ENCODE measurements at places on chromosomes 16 and 17. TPM values are rescaled to one million over a fixed set of nuclear protein-coding genes. Genes with fewer than 3 reads are reported as not detected.

- H3K36me3 ChIP-seq, result peaks cover 6% of the 10 kb centered on the region
- H3K27ac ChIP-seq, result no peak overlapping the region
- DNase-seq, result no peak
- H3K4me1 ChIP-seq, result peaks cover 19% of the 10 kb centered on the region
- peak overlapping the region; percentile 51 for H3K4me3 ChIP-seq
- H3K27me3 ChIP-seq, result no peaks in the 10 kb centered on the region
These were observed 5.8 kb downstream of the SLC5A2 start for GRCh38 chr16:31488468-31489297.

The SGSH gene
- total RNA-seq, result 96.5 TPM

GRCh38 chr17:28572259-28573039 lies 1.1 kb upstream of the PIGS start:
- no peaks in the 10 kb centered on the region for H3K27me3 ChIP-seq
- peaks cover 38% of the 10 kb centered on the region for H3K4me1 ChIP-seq
- H3K4me3 ChIP-seq, result peak overlapping the region; percentile 93
- H3K27ac ChIP-seq, result peak overlapping the region; percentile 88
- no peaks in the 10 kb centered on the region for H3K36me3 ChIP-seq

- no peak overlapping the region for H3K4me3 ChIP-seq
- H3K36me3 ChIP-seq, result no peaks in the 10 kb centered on the region
- peaks cover 4% of the 10 kb centered on the region for H3K27me3 ChIP-seq
These were observed 103.9 kb downstream of the MGAT5B start for GRCh38 chr17:76972046-76972641.

The RHBDF1 gene
- 0.26 TPM for total RNA-seq

DNA sequence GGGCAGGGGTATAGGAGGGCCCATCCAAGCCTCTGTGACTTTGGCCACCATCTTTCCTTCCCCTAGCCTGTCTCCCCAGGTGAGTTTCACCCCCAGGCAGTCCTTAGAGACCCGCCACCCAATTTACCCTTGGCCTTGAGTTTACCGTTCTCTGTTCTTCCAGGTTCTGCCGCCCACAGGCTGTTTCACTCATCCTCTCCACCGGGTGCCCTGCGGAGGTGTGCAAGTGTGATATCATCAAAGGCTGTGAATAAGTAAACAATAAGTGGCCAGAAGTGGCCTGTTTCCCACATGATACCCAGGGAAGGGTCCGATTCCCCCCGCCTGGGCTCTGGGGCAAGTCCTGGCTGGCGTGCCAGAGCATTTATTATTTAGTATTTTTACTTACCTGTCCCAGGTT lies 15.1 kb upstream of the TLCD3B start:
- no peaks in the 10 kb centered on the region for H3K27me3 ChIP-seq
- H3K27ac ChIP-seq, result no peak overlapping the region
- no peak for DNase-seq
- H3K36me3 ChIP-seq, result no peaks in the 10 kb centered on the region
- no peak overlapping the region for H3K4me3 ChIP-seq

DNA sequence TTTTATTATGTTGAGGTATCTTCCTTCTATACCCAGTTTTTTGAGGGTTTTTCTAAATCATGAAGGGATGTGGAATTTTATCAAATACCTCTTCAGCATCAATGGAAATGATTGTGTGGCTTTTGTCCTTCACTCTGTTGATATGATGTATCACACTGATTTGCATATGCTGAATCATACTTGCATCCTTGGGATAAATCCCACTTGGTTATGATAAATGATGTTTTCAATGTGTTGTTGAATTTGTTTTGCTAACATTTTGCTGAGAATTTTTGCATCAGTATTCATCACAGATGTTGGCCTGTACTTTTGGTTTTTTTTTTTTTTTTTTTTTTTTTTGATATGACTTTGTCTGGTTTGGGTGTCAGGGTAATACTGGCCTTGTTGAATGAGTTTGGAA lies 23.1 kb downstream of the CD300LB start:
- no peaks in the 10 kb centered on the region for H3K27me3 ChIP-seq
- peaks cover 7% of the 10 kb centered on the region for H3K4me1 ChIP-seq
- H3K27ac ChIP-seq, result no peak overlapping the region
- no peak for DNase-seq
- no peak overlapping the region for H3K4me3 ChIP-seq

DNA sequence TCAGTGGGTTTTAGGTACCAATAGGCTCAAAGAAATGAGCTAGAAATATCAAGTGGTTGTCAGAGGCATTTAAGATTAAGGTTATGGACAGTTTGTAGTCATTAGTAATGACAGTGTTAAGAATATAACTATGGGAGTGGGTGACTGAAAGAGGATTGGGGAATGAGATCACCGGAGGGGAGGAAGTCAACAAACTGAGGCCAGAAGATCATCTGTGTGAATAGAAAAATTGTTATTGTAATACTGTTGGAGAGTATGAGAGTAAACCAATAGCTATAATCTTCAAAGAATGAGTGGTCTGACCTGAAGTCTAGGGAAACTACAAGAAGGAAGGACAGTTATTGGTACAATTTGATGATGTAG lies 197.1 kb downstream of the TANC2 start:
- H3K27ac ChIP-seq, result no peak overlapping the region
- H3K4me1 ChIP-seq, result no peaks in the 10 kb centered on the region
- H3K36me3 ChIP-seq, result no peaks in the 10 kb centered on the region
- H3K4me3 ChIP-seq, result no peak overlapping the region

The ASGR1 gene
- 0.35 TPM for total RNA-seq

DNA sequence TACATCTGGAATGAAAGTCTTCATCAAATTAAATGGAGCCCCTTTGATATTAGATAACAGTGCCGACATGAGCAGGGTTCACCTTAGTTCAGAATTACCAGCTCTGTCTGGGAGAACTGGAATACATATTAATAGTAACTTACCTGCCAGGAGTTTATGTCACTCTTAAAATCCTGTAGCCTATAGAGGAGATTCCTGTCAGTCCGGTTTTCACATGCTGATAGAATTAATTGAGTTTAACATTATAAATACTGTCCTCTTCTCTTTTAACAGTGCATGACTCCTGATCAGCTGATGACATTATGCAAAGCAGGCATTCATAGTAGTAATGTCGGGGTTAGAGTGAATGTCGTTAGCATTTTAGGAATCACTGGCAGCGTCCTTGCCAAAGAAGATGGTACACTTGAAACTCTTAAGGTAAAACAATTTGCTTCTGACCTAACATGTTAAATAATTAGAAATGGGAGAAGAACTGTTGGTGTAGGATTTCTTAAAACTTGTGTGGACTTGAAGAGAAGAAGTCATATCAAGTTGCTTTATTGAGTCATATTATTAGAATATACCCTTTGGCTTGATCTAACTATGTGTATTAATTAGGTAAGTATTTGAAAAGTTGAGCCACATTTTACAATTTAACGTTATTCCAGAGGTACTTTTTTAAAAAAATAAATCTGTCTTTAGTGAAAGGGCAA lies 34.3 kb downstream of the HEATR3 start:
- no peaks in the 10 kb centered on the region for H3K4me1 ChIP-seq
- peaks cover 57% of the 10 kb centered on the region for H3K36me3 ChIP-seq
- no peak overlapping the region for H3K27ac ChIP-seq

- peaks cover 87% of the 10 kb centered on the region for H3K36me3 ChIP-seq
- no peaks in the 10 kb centered on the region for H3K27me3 ChIP-seq
- no peak overlapping the region for H3K4me3 ChIP-seq
- no peak overlapping the region for H3K27ac ChIP-seq
- H3K4me1 ChIP-seq, result peaks cover 10% of the 10 kb centered on the region
- DNase-seq, result peak; percentile 15
These were observed 20.2 kb downstream of the TSPOAP1 start for GRCh38 chr17:58308173-58308984.

- H3K36me3 ChIP-seq, result no peaks in the 10 kb centered on the region
- H3K4me3 ChIP-seq, result no peak overlapping the region
- peaks cover 21% of the 10 kb centered on the region for H3K4me1 ChIP-seq
These were observed 528 bp downstream of the PRSS27 start for GRCh38 chr16:2719328-2720063.

The TBC1D3E gene
- total RNA-seq, result not detected

The LGALS9B gene
- total RNA-seq, result 131 TPM

- no peak overlapping the region for H3K4me3 ChIP-seq
- H3K4me1 ChIP-seq, result peaks cover 34% of the 10 kb centered on the region
- no peaks in the 10 kb centered on the region for H3K27me3 ChIP-seq
- peaks cover 2% of the 10 kb centered on the region for H3K36me3 ChIP-seq
These were observed 6.2 kb downstream of the ADCY9 start for GRCh38 chr16:4110065-4110464.

GRCh38 chr17:57499648-57500049 lies 243.3 kb downstream of the MSI2 start:
- no peaks in the 10 kb centered on the region for H3K36me3 ChIP-seq
- H3K4me1 ChIP-seq, result no peaks in the 10 kb centered on the region
- H3K4me3 ChIP-seq, result no peak overlapping the region

- H3K27ac ChIP-seq, result peak overlapping the region; percentile 41
- peaks cover 11% of the 10 kb centered on the region for H3K4me1 ChIP-seq
- DNase-seq, result no peak
- no peaks in the 10 kb centered on the region for H3K36me3 ChIP-seq
- no peak overlapping the region for H3K4me3 ChIP-seq
These were observed 3.5 kb upstream of the CES4A start for GRCh38 chr16:66984892-66985311.

The SHBG gene
- total RNA-seq, result not detected

The CCDC200 gene
- total RNA-seq, result 0.64 TPM

DNA sequence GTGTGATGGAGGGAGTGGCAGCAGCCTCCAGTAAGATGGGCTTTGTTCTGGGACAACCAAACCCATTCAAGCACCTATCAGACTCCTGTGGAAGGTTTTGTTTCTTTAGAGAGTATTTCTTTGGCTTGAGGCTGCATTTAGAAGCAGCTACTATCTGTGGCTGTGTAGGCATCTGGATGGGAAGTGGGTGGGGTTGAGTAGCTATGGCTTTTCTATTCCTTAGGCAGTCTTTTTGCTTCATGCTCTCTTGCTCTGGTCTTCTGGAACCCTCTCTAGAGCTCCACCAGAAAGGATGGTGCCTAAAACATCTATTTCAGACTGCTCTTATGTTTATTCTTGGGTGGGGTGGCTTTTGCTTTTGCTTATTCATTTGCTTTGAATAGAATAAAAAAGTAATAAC lies 19.9 kb downstream of the TNRC6A start:
- no peaks in the 10 kb centered on the region for H3K27me3 ChIP-seq
- H3K36me3 ChIP-seq, result no peaks in the 10 kb centered on the region
- H3K4me3 ChIP-seq, result no peak overlapping the region
- H3K27ac ChIP-seq, result no peak overlapping the region

DNA sequence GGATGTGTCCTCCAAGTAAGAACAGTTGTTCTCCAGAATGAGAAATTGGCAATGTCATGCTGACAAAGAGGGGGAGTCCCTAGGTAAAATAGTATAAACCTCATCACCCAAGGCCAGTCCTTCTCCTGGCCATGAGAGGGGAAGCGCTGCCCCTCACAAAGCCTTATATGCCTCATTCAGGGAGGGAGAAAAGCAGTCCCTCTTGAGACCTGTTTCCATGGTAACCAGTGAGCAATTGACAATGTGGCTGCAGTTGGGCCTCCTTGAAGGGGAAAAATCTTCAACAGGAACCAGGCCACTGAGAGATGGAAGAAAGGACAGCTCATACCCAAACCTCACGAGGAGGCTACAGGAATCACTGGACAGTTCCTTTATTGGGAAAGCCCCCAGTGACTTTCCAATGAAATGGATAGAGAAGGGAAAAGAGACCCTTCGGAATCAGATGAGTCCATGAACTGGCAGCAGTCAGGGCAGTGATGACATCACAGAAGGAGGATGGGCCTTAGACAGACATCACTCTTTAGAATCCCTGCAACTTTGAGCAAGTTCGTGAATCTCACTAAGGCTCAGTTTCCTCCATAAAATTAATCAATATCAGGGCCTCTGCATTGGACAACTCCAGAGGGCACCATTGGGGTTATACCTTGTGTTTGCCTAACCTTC lies 275.7 kb downstream of the TOX3 start:
- no peaks in the 10 kb centered on the region for H3K27me3 ChIP-seq
- no peak overlapping the region for H3K4me3 ChIP-seq
- DNase-seq, result no peak
- H3K36me3 ChIP-seq, result no peaks in the 10 kb centered on the region

GRCh38 chr16:61617219-61617783 lies 418.9 kb downstream of the CDH8 start:
- H3K4me3 ChIP-seq, result no peak overlapping the region
- no peaks in the 10 kb centered on the region for H3K36me3 ChIP-seq
- DNase-seq, result no peak
- H3K4me1 ChIP-seq, result no peaks in the 10 kb centered on the region

- no peak for DNase-seq
- H3K27me3 ChIP-seq, result no peaks in the 10 kb centered on the region
- H3K4me3 ChIP-seq, result no peak overlapping the region
- no peak overlapping the region for H3K27ac ChIP-seq
- peaks cover 9% of the 10 kb centered on the region for H3K4me1 ChIP-seq
These were observed 38.9 kb downstream of the MRPS23 start for GRCh38 chr17:57810721-57811637.

DNA sequence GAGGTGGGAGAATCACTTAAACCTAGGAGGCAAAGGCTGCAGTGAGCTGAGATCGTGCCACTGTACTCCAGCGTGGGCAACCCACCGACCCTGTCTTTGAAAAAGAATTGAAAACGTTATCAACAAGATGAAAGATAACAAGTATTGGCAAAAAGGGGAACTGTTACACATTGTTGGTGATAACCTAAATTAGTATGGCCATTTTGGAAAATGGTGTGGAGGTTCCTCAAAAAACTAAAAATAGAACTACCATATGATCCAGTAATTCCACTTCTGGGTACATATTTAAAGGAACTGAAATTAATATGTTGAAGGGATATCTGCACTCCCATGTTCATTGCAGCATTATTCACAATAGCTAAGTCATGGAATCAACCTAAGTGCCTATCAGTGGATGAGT lies 61.0 kb downstream of the ABHD15 start:
- no peak overlapping the region for H3K4me3 ChIP-seq
- H3K36me3 ChIP-seq, result peaks cover 66% of the 10 kb centered on the region
- H3K27ac ChIP-seq, result no peak overlapping the region
- no peaks in the 10 kb centered on the region for H3K27me3 ChIP-seq
- H3K4me1 ChIP-seq, result no peaks in the 10 kb centered on the region
